ENCODE measurements at places on chromosomes 3 and 15. TPM values are rescaled to one million over a fixed set of nuclear protein-coding genes. Genes with fewer than 3 reads are reported as not detected.

DNA sequence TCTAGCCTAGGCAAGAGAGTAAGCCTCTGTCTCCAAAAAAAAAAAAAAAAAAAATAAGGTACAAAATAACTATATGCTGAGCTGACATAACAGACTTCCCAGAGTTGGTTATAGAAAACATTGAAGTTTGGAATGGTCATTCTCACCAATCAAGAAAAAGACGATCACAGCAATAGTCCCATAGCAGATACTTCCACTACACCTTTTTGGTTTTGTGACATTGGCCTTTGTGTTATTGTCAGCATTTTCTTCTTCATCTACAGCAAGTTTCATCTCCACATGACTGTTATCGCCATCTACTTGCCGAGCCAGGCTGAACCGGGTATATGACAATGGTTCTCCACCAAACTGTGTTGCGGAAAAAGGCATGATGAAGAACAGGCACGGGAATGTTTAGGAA is 6.9 kb downstream of the TFRC start:
- no peak for DNase-seq

GRCh38 chr15:53160092-53160704 is 370.1 kb upstream of the ONECUT1 start:
- no peak for DNase-seq

The WNT5A gene
- 4.2 TPM for total RNA-seq

- DNase-seq = no peak
These were observed 144.6 kb downstream of the THSD4 start for GRCh38 chr15:71259866-71260265.

The ATP10A gene
- total RNA-seq = 1.2 TPM

DNA sequence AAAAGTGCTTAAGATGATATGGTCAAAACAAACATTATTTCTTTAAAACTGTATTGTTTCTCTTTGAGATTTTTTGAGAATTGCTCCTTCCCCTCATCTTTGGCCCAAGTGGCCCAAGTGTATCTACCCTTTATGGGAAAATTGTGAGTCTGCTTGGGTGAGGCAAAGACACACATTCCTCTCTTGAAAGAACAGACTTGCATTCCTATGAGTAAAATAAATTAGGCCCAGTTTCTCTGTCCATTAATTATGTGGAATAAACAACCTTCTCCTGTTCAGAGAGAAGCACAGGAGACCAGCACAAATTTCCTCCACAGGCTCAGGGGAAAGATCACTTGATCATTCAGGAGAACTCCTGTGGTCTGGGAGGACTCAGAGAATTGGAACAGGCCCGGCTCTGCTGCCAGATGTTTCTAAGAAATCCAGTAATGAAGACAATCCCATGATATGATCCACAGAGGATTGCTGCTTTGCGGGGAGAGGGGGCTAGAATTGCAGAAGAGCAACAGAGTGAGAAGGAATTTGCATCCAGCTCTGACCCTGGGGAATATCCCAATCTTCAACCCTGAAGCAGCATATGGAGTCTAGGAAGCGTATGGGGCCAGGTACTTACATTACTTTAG is 53.8 kb upstream of the BOC start:
- DNase-seq = peak; percentile 38

DNA sequence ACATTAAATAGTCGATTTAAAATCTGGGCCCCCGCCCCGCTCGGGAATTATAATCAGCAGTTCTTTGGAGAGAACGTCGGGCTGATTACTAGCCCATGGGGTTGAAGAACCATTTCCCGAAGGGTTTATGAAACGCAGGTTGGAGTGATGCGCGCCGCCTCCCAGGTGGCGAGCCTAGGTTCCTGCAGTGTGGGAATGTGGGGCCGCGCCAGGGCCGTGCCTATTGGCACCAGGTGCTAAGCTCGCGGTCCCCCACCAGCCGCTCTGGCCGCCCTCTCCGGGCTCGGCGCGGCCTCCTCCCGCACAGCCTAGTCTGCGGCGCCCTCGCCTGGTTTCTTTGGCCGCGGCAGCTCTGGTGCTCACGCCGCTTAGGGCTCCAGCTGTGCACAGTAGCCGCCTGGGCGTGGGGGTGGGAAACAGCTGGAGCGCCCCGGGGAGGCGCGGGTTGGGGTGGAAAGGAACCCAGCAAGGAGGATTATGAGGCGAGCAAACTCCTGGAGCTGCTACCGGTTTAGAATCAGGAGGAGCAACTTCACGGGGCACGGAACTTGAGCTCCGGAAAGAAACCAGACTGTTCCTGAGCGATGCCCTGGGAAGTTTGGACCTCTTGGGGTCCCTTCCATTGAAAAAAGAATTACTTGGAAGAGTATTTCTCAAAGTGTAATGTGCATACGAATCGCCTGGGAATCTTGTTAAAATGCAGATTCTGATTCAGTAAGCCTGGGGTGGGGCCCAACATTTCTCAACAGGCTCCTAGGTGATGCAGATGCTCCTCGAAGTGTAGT is 5.6 kb upstream of the MECOM start:
- DNase-seq = peak; percentile 89

DNA sequence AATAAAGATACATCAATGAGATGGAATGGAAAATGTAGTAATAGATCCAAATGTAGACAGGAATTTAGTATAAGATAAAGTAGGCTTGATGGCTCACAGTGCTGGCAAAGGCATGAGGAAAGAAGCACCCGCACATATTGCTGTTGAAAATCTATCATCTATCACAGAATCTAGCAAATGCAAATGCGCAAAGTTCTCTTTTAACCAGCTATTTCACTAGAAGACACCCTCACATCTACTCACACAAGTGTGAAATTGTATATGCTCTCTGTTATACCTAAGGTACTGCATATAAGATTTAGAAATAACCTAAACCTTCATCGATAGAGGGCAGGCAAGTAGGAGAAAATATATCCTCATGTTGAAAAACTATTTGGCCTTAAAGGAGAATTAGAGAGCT is 756.7 kb upstream of the SEMA6D start:
- DNase-seq = no peak

- DNase-seq = no peak
These were observed 13.4 kb upstream of the FAM98B start for GRCh38 chr15:38440353-38441129.

The CADPS gene
- 14.3 TPM for total RNA-seq

- DNase-seq = no peak
These were observed 729.6 kb downstream of the NLGN1 start for GRCh38 chr3:174126990-174127758.

DNA sequence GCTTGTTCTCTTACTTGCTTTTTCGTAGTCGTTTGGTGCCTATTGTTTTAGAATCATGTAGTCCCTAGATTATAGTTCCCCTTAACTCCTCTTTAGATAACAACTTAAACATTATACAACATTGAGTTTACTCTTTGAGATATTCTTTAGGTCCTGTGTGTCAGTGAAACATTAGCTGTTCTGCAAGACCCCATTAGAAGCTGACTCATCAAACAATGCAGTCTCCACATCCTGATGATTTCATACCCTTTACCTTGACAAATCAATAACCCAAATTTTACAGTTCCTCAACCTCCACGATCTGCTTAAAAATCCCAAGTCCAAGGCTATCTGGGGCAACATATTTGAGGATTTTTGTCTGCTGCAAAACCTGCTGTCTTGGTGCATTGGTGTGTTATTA is 582.9 kb downstream of the NSUN3 start:
- no peak for DNase-seq

DNA sequence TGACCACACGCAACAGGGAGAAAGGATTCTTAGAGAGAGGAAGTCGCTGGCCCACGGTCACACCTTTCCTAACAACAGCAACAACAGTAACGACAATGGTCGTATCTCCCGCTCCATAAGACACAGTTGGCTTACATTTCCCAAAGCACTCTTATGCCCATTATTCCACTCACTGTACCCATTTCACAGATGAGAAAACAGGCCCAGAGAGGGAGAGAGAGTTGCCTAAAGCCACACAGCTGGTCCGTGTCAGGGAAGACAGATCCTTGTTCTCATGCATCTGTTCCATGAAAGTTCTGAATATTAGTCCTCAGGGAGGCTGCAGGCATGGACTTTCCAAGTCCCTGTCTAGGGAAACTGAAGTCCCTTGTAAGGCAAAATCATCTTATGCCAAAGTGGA is 42.0 kb upstream of the ATP2B2 start:
- DNase-seq = no peak

GRCh38 chr3:12399226-12399625 is 85.1 kb upstream of the TSEN2 start:
- no peak for DNase-seq

- no peak for DNase-seq
These were observed 1138.4 kb downstream of the SI start for GRCh38 chr3:163939926-163940325.

The KPNA1 gene
- 59.8 TPM for total RNA-seq

GRCh38 chr3:74862476-74862875 is 248.0 kb upstream of the CNTN3 start:
- no peak for DNase-seq

The GALNT15 gene
- total RNA-seq = 7.0 TPM

Data from left ventricle myocardium superior (tissue), 1 donor.